ENCODE measurements at places on chromosomes 3 and 15.

- DNase-seq, result no peak
Measured at GRCh38 chr15:38130740-38131498, 121.7 kb upstream of the SPRED1 start.

GRCh38 chr15:93467337-93467736 is 378.3 kb upstream of the RGMA start:
- no peak for DNase-seq

GRCh38 chr3:111045564-111045963 is 26.1 kb upstream of the NECTIN3 start:
- no peak for DNase-seq

DNA sequence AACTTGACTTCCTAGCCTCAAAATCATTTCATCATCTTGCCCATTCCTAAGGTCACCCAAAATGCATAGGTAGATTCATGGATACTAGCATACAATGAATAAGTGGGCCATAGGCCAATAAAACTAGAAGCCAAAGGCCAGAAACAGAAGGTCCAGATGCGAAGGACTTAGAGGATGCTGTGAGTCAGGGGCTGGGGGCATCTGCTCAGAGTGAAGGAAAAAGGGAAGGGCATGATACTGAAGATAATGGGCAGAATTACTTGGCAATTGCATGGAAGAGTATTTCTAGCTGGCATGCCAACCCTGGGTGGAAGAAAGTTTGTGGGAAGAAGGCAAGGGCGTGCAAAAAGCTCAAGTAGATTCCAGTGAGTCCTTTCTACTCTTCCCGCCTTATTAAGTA is 27.5 kb downstream of the ILDR1 start:
- no peak for DNase-seq

DNA sequence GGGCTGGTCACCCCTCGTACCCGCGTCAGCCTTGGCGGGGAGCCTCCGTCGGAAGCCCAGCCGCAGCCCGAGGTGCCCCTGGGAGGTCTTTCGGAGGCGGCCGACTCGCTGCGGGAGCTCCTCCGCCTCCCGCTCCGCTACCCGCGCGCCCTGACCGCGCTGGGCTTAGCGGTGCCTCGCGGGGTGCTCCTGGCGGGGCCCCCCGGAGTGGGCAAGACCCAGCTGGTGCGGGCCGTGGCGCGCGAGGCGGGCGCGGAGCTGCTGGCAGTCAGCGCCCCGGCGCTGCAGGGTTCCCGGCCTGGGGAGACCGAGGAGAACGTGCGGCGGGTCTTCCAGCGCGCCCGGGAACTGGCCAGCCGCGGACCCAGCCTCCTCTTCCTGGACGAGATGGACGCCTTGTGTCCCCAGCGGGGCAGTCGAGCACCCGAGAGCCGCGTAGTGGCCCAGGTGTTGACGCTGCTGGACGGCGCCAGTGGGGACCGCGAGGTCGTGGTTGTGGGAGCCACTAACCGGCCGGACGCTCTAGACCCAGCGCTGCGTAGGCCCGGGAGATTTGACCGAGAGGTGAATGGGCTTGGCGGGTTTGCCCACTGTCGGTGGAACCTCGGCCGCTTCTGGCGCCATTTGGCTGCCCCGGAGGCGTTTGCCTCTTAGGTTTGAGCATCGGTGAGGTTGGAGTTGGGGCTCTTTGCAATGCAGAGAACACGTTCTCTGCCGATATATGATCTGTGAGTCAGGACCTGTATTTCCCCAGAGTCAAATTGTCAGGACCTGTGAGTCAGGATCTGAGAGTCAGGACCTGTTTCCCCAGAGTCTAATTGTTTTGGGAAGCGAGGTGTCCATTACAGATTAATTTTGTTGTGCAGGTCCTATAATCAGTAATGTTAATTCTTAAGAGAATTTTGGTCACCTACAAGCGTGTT is 24.9 kb upstream of the GATM start:
- DNase-seq, result no peak

DNA sequence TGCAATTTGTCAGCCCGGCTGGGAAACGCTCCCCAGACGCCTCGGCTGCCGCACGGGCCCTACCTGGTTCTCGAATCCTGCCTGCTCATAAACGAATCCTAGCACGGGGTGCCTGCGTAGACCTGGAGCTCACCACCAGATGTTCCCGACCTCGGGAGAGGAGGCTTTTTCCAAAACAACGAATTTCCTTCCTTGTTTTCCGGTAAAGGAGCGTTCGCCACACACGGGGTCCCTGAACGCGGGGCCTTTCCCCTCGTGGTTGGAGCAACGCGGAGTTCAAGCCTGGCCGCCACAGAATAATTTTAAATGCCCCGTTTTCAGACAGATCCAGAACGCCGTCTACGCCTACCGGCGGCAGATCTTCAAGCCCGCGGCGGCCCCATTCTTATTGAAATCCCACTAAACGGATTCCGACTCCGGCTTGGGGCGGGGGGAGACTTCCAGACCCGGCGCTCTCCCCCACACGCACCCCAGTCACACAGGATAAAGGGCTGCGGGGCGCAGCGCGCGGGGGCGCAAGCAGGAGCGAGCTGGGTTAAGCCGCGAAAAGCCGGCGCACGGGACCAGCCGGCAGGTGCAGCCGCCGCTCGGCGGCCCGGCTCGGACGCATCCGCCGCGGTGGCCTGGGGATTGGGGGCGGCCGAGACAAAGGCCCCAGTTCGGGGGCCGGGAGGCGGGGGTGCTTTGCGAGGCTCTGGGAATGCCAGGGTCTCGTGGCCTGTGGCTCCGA is 895 bp downstream of the GATA2 start:
- no peak for DNase-seq

DNA sequence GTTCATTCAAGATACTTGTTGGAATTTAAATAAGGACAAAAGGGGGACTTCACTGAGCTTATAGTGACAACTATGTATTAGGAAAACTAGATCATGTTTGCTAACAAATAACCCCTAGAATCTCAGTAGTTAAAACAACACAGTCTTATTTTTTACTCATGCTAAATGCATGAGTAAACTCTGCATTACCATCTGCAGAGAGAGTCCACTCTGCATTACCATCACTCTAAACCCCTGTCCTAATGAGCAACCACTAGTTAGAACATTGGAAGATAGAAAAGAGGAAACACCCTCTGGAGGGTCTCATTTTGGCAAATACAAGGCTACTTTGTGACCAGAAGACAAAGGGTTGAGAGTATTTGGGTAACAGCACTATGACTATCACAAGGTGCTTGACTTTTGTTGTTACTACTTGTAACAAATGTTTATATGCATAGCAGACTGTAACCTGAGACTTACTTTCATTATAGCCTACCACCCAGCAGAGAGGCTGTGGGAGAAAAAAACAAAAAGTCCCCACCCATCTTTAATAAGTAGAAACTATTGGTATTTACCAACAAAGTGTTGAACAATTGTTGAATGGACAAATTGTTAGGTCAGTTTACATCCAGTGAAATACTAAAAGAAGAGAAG is 99.1 kb downstream of the OXSM start:
- DNase-seq, result no peak

DNA sequence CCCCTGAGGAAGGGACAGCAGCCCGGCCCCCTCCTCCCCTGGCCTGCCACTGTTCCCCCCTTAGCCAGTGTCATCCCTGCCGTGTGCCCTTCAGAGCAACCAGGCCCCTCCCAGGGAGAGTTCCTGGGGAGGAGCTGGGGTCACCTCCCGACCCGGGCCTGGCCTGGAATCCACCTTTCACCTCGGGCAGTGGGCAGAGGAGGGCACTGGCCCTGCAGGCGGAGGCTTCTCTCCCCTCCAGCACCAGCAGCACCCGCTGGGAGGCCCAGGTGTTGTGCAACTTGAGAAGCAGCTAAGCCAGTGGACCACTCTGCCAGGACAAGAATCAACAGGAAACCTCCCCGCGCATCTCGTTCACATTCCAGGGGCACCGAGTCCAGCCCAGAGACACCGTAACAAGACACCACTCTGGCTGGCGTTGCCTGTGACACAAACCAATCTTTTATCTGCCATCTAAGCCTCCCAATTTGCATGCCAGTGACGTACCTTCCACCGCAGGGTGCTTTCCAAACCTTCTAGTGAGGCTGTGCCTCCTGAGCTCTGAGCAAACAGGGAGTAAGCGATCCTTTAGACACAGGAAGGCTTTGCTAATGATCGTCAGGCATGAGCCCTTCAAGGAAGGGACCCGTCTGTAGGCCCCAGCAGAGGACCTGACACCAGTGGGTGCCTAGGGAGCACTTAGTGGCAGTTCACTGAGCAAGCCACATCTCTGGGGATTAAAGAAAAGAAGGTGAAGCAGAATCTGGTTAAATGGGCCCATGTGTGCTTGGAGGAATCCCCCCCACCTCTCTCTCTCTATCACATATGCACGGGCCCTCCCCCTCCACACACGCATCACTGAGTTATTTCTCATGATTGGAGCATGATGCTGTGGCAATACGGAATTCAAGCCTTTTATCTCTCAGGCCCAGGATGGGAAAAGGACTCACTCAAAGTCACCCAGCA is 98.9 kb upstream of the TLE3 start:
- DNase-seq, result no peak

DNA sequence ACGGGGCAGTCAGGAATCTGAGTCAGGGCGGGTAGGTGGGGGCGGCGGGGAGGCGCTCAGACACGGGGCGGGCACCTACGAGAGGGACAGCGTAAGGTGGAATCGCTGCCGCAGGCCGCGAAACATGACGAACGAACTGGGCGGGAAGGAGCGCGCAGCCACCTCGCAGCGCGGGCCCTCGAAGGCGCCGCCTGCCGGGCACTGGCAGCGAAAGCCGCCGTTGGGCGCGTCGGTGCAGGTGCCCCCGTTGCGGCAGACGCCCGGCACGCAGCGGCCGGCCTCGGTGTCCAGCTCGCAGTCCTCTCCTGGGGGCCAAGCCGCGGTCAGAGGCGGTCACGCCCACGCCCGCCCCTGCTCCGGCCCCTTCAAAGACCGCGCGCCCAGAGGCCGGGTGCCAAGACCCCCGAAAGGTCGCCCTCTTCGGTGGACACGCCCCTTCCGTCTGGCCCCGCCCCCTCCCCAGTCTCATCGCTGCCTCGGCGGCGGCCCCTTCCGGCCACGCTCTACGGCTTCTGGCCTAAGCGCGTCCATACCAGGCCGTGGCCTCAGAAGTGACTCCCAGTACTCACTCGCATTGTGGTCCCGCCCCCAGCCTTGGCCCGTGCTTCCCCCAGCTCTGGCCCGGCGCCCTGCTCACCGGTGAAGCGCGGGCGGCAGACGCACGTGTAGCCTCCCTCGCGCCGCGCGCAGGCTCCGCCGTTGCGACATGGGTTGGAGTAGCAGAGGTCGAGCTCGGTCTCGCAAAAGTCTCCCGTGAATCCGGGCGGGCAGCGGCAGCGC is 6.4 kb downstream of the CELSR3 start:
- DNase-seq, result peak; percentile 67

GRCh38 chr3:111971533-111972130 is 7.2 kb upstream of the ABHD10 start:
- no peak for DNase-seq

GRCh38 chr3:101835676-101836075 is 13.6 kb upstream of the NFKBIZ start:
- no peak for DNase-seq

DNA sequence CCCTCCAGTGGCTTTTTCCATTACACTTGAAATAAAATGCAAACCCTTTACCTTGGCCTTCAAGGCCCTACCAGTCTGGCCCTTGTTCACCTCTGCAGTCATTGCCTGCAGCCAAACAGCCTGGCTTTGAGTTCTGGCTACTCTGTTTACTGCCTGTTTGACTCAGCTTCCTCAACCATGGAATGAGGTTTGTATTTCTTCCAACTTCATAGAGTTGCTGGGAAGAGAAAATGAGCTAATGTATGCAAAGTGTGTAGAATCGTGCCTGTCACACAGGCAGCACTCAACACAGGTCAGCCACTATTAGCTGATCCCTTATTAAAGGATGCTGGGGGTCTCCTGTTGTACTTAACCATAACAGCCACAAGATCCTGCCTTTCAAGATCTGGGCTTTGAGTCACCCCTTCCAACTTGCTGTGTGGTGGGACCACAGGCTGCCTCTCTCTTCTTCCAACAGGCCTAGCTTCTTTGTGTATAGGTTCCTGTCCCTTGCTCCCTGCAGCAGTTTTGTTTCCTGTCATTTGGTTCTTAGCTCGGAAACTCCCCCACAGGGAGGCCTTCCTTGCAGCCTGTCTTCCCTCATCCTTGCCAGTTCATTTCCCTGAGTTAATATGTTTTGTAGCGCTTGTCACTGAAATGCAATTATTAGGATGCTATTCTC is 6.4 kb downstream of the MED12L start:
- DNase-seq, result no peak

DNA sequence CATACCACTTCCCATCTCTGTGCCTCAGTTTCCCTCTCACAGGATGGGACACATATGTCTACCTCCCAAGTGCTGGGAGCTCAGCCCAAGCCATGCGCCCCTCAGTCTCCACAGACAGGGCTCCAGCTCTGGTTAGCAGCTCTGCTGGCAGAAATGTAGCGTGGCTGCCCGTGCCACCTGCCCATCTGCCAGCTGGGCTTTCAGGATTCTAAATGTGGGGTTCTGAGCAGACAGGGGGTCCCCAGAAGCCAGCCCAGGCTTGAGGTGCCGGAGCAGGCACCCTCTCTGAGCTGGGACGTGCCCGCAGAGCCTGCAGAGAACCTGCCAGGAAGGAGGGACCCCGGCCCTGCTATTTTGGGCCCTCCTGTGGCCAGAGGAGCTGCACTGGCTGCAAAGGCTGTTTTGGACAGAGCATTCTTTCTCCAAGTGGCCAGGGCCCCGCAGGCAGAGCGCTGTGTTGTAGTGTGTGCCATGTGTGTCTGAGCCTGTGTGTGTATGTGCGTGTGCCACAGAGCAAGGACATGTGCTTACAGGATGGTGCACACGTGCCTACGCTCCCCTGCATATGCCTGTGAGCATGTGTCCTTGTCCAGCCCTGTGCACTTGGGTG is 31.7 kb downstream of the PSTPIP1 start:
- DNase-seq, result no peak

- no peak for DNase-seq
Measured at GRCh38 chr3:111246967-111247760, 175.5 kb downstream of the NECTIN3 start.

- DNase-seq, result no peak
Measured at GRCh38 chr3:129246636-129247035, 2.8 kb upstream of the COPG1 start.

DNA sequence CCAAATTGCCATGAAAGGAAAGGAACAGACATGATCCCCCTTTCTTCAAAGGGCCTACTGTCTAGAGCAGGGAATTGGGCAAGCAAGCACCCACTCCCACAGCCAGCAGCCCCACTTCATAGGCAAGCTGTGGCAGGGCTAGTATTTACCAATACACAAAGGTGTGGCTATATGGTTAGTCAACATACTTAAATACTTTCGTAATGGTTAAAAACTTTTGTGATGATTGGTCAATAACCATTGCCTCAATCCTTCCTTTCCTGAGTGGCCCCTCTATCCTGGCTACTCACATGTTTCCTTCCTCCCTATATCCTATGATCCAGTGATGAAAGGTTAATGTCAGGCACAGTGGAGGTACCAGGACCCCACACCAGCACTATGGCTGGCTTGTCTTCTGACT is 30.1 kb upstream of the ARL8B start:
- DNase-seq, result no peak

DNA sequence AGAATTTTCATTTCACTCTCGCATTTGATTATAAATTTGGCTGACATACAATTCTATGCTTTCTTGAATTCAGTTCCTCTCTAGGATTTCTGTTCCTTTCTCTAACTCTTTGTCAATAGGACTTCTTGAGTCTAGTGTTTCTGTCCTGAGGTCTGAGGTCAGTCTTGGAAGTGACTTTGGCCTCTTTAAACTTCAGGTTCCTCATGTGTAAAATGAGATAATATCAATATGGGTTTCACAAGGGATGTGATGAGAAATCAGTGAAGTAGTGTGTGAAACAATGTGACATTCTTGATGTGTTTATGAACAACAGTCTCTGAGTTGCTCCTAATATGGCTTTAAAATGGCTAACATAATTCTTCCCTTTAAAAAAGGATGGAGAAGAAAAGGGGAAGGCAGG is 92.2 kb downstream of the SV2B start:
- no peak for DNase-seq

GRCh38 chr15:49038382-49038781 is 7.9 kb downstream of the SECISBP2L start:
- no peak for DNase-seq
